ENCODE measurements at places on chromosomes 5 and 9. TPM values are rescaled to one million over a fixed set of nuclear protein-coding genes. Genes with fewer than 3 reads are reported as not detected.

Gene FGD3
- total RNA-seq = not detected

Gene ANKRD34B
- not detected for total RNA-seq

Gene IL13
- total RNA-seq = not detected

Gene ADGRV1
- total RNA-seq = 0.59 TPM

Gene TRIP13
- total RNA-seq = 1.1 TPM

Gene C5orf52
- total RNA-seq = not detected

Gene PRSS3
- total RNA-seq = 8.0 TPM

Measured in smooth muscle cell of the coronary artery (primary cell).